Inflammatory macrophage treated with lipopolysaccharide for 1 hour (primary cell): ENCODE measurements at places on chromosomes 11 and 22.
A peak's percentile ranks its signal among the peaks of the same experiment; 100 is the strongest.

- DNase-seq = no peak
Observed at GRCh38 chr11:70860888-70861287, 391.5 kb downstream of the SHANK2 start.

DNA sequence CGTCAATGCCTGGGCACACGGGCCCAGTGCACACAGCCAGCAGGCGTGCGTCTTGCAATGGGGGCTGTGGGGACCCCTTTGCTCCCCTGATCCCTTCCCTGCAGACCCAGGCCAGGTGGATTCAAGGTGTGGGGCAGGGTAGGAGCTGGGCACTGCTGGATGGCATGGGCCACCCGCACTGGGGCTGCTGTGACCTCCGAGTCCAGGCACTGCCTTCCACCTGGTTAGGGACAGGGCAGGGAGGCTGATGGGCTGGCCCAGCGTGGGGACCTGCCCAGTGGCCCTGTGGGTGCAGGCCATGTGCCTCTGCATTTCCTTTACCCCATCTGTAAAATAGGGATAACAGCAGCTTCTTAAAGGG is 22.9 kb downstream of the KCNQ1 start:
- no peak for DNase-seq

DNA sequence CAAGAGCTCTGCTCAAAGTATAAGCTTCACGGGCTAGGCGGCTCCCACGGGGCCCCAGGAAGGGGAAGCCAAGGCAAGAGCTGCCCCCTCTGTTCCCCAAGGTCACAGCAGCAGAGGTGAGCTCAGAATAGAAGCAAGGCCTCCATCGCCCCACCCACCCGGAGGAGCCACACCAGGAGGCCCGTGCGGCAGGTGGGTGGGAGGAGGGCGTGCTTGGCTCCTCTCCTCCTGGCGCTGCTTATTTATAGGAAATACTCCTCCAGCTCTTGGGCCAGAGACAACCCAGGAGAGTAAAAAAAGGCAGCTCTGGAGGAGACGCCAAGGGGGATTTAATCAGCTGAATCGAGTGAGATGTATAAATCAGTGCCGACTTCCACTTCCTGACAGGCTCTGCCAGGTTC is 87.8 kb downstream of the FEZ1 start:
- DNase-seq = no peak

GRCh38 chr11:70483077-70483861 is 84.9 kb downstream of the CTTN start:
- peak; percentile 90 for DNase-seq

- no peak for DNase-seq
Observed at GRCh38 chr11:95563173-95563572, 226.4 kb downstream of the FAM76B start.

DNA sequence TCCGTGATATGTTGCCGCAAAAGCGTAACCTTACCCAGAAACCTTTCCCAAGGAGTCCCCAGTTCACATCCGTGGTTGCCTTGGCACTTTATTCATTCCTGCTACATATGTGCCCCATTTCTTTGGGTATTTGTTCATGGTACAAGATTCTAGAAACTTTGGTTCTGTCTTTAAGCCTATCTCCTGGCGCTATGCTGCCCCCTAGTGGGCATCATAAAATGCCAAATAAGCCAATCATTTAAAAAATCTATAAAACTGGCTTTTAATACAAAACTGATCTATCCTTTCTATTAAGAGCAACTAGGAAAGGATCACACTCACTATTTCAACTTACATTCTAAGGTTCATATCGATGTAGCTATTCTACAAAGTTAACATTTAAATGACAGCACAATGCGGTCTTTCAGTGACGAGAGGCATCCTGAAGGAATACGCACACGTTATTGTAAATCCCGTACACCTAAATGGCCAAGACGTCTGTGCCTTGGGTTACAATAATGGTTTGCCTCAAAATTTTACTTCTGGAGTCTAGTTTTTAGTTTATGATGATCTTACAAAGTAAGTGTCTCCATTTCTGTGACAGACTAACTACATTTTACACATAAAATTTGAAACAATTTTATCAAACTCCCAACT is 16.2 kb downstream of the PIWIL3 start:
- peak; percentile 17 for DNase-seq

- no peak for DNase-seq
Observed at GRCh38 chr11:108871152-108871551, 206.3 kb downstream of the DDX10 start.

GRCh38 chr22:48389916-48390315 is 1437.8 kb downstream of the BRD1 start:
- no peak for DNase-seq

DNA sequence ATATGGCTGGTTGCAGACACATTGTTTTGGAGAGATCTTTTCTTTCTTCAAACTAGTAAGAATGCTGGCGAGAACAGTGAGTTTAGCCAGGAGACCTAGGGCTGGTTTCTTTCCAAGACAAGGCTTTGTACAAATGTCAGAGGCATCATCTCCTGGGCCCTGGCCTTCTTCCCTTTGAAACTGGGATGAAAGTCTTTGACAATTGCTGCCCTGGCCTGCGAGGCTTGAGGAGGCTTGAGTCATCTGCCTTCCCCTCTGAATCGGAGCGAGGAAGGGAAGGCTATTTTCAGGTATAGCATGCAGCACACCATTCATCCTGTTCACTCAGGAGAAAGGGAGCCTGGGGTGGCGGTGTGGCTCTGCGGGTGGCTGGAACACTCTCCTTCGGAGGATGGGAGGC is 21.5 kb upstream of the PARVG start:
- no peak for DNase-seq

- no peak for DNase-seq
Observed at GRCh38 chr11:30816959-30817880, 231.1 kb upstream of the MPPED2 start.

- DNase-seq = no peak
Observed at GRCh38 chr11:22189660-22190059, 3.2 kb upstream of the ANO5 start.

DNA sequence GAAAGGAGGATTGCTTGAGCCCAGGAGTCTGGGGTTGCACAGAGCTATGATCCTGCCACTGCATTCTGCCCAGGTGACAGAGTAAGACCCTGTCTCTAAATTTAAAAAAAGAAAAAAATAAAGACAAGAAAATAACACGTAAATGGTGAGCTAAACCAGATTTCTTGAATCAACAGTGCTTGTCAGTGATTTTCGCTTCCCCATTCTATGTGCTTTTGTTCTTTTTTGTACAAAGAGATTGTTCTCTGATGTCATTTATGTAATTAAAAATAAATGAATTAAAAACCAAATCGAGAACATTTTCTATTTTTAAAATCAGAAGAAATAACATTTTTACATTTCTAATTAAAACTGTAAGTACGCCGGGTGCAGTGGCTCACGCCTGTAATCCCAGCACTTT is 19.8 kb upstream of the SLC29A2 start:
- no peak for DNase-seq
